Activated CD4-positive, alpha-beta T cell treated with anti-CD3 and anti-CD28 coated beads for 4 hours (primary cell): ENCODE measurements at places on chromosomes 2 and 18.

DNA sequence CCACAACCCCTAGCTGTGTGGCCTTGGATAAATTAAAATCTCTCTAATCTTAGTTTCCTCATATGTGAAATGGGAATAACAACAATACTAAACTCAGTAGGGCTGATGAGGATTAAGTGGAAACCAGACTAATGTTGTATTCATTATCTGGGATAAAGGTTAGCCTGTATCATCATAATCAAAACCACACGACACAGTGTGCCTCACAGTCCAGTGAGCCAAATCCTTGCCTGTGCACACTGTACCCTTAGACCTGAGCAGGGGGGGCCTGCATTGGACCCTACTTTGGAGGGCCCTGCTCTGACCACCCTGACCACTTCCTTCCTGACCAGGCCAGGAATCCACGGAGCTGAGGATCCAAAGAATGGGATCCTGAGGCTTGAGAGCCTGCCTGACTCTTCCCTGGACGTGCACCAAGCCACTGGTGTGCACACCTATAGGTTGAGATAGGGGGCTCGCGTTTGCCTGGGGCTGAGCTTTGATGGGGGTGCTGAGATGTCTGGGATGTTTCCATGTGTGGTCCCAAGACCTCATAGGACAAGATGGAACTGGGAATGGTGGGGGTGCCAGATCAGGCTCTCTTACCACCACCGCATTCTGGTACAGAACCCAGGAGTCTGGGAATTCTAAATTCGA is 69.7 kb downstream of the TGOLN2 start:
- no peak for DNase-seq

GRCh38 chr2:56113382-56113975 is 70.3 kb upstream of the CCDC85A start:
- DNase-seq: no peak

GRCh38 chr2:101124643-101125366 is 26.4 kb downstream of the TBC1D8 start:
- no peak for DNase-seq

GRCh38 chr2:207362716-207363115 is 167.0 kb upstream of the CREB1 start:
- no peak for DNase-seq

DNA sequence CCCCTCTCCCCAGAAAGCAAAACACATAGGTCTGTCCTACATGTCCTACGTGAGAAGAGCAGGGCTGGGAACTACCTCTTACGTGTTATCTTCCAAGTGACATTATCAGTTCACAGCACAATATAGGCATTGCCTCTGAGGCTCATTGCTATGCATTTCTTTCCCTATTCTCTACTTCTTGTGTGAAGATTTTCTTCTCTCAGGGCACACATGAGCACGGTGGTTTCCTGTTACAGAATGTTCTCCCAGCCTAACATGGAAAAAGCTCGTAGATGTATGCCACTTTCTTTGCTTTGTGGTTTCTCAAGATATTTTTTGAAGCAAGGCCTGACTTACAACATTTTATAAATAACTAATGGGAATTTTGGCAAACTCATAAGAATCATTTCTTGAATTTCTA is 19.4 kb upstream of the DSC3 start:
- DNase-seq: no peak

DNA sequence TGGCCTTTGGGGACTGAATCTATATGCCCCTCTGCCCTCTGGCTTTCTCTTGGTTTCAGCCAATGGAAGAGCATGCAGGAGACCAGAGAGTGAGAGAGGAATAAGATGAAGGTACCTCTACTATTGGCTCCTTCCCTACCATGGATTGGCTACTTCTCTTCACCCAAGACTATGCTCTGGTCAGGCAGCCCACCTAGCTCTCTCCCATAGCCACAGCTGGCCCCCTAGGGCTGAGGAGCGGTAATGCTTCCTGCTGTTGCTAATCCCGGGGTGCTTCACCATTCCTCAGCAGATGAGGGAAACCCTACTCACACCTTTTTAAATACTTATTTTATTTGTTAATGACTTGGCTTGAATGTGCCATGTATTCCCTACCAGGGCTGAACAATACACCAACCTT is 142.4 kb downstream of the MREG start:
- no peak for DNase-seq

GRCh38 chr2:203824057-203824456 is 43.5 kb upstream of the CTLA4 start:
- no peak for DNase-seq

GRCh38 chr2:239938651-239939486 is 86.3 kb downstream of the NDUFA10 start:
- no peak for DNase-seq

DNA sequence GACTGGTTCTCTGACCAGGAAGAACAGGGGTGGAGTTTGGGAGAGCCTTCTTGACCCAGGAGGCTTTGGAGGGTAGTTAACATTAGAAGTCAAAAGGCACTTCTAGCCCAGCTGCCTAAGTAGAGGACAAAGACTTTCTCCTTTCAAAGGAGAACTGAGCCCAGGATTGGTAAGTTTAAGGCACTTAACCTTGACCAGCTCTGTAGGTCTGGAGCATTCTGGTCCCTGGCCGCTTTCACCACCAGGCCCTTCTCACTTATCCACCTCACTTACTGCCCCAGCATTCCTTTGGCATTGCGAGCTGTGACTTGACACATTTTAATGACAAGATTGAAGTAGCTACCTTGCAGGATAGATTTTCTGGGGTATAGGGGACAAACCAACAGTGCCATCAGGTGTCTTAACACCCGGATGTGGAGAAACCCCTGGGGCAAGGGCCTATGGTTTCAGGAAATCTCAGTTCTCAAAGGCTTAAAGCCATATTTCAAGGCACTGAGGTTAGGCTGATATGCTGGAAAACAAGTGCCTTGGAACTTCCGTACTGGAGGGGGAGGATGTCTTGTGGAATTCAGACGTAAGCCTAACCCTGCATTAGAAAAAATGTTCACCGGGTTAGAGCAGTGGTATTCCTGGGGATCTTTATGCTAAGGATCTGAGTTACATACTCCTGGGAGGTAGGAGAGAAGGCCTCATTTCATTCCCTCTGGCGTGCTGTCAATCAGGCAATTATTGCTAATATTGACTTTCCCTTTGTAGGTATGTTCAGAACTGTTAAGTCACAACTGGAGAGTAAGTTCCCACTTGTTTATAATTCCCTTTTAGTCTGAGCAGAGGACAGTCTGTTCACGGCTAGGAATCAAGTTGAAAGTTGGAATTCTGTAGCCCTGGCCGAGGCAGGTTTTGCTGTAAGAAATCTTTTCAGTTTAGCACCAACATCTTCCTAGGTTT is 4.3 kb downstream of the C2orf68 start:
- DNase-seq: no peak

- no peak for DNase-seq
These were observed 50.4 kb downstream of the PLEKHA3 start for GRCh38 chr2:178530625-178531142.

DNA sequence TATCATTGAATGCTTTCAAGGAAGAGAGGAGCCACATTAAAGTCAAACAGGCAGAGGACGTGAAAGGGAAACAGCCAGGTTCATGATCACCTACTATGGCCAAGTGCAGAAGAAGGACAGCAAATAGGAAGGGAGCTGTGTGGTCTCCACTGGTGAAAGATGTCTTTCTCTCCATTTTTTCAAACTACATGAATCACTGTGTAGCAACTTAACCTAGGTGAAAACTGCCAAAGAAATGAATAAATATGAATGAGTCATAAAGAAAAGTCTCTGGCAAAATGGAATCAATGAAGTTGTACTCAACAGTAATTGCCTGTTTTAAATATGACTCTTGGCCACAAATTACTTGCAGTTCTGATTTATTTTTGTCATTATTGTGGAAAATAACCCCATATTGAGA is 452.6 kb upstream of the PKDCC start:
- no peak for DNase-seq

- DNase-seq: no peak
These were observed 4.3 kb upstream of the HAAO start for GRCh38 chr2:42796427-42797248.

DNA sequence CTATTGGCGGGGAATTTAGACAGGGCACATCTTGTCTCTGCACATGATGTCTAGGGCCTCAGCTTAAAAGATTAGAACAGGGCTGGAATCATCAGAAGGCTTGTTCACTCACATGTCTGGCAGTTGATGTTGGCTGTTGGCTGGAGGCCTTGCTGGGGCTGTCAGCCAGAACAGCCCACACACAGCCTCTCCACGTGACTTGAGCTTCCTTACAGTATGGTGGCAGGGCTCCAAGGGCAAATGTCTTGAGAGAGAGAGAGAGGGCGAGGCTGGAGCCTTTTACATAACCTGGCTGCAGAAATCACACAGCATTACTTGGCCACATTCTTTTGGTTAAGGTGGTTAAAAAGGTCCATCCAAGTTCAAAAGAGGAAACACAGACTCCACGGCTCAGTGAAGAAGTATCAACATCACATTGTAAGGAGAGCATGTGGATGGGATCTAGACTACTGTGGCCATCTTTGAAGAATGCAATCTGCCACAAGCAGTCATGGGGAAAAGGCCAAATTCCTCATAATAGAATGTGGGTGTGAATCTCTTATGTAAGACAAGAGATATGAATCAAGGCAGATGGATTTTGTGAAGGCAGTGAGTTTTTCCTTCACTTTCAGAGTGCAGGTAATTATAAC is 30.4 kb downstream of the SRSF7 start:
- no peak for DNase-seq

DNA sequence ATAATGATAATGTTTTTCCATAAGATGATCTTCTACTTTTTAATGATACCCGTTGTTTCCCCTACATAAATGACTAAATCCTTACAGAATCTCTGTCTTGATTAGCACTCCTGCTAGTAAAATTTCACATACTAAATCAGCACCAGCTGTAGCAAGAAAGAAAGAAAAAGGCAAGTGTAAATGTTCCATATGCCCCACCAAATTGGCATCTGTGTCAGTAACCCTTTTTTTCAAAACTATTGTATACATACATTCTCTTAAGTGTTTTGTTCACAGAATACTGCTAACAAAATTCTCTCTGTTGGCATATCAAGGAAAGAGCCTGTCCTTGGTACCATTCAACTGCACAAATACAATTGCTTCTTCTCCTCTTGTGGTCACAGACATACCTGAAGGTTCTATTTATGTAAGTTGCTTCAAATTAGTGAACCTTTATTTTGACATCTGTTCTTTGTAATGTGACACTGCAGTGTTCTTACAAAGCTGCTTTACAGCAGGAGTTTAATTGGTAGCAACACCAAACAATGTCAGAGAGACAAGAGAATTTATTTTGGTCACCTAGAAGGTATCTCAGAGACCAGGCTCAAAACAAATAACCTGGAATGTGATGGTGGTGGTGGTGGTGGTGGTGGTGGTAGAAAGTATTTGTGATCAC is 641.9 kb downstream of the ZEB2 start:
- DNase-seq: no peak

GRCh38 chr2:168294409-168294808 is 47.0 kb upstream of the STK39 start:
- no peak for DNase-seq

GRCh38 chr2:224999321-224999720 is 42.9 kb downstream of the DOCK10 start:
- DNase-seq: no peak

DNA sequence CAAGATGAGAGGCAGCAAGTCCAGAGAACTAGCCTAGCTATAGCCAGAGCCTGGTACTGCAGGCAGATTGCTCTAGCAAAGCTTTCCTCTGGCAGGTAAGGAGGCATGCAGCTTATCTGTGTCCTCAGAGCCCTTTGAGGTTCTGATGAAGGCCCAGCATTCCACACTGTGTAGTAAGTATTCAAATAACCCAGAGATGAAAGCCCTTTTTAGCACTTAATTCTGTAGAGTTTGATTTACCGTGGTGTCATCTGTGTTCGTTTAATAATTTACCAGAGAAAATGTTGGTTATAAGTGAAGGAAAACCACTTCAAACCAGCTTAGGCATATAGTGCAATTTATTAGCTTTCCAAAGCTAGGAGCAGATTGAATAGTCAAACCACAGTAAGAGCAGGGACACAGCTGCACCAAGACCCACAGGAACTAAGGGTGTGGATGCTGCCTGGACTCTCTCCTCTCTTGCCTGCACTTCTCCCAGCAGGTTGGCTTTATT is 226.6 kb downstream of the BABAM2 start:
- DNase-seq: no peak

- DNase-seq: peak; percentile 30
These were observed 10.7 kb downstream of the BABAM2 start for GRCh38 chr2:27901234-27901633.

GRCh38 chr18:62525608-62526007 is 2.8 kb downstream of the ZCCHC2 start:
- DNase-seq: no peak

GRCh38 chr2:36773947-36774346 is 77.4 kb downstream of the VIT start:
- DNase-seq: no peak

DNA sequence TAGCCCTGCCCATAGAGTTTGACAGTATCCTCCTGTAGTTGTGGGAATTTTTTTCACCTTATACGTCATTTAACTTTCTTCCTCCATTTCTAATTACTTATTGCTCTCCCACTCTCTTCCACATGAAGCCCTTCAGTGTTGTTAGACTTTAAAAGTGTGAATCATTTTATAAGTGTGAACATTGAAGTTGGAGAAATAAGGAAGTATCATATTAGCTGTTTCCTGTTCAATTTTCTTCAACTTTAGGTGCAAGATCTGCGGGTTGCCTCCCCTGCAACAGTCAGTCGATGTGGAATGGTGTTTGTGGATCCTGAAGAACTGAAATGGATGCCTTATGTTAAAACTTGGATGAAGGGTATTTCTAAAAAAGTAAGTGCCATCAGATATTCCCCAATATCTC is 138.1 kb downstream of the DNAH6 start:
- no peak for DNase-seq

GRCh38 chr2:28274911-28275685 is 117.6 kb upstream of the FOSL2 start:
- no peak for DNase-seq

DNA sequence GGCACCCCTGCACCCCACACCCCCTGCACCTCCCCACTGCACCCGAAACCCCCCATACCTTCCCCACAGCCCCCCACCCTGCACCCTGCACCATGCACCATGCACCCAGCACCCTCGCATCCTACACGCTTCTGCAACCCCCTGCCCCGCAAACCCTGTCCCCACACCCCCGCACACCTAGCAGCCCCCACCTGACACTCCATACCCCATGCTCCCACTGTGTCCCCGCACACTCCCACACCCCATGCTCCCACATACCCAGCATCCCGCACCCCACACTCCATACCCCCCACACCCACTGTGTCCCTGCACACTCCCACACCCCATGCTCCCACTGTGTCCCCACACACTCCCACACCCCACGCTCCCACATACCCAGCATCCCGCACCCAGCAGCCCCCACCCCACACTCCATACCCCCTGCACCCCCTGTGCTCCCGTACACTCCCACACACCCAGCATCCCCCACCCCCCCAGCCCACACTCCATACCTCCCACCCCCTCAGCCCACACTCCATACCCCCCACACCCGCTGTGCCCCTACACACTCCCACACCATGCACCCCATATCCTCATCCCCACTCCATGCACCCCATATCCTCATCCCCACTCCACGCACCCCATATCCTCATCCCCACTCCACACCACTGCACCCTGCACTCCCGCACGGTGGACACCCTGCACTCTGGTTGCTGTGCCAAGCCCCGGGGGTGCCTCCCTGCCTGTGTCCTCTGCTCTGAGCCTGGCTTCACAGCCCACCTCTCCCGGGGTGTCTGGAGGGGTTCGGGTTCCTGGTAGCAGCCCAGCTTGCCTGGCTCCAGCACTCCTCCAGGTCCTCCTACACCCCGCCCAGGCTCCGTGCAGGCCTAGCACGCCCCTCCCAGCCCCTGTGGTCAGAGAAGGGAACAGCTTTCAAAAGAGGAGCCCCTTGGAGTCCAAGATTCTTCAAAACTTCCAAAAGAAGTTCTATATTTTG is 93.9 kb upstream of the CTDP1 start:
- DNase-seq: no peak

- DNase-seq: no peak
These were observed 197.7 kb upstream of the STON1 start for GRCh38 chr2:48332286-48332685.
